Nucleus accumbens (tissue), 56 donors: ENCODE measurements at places on chromosomes 7 and 10.

- DNase-seq: no peak
Measured at GRCh38 chr10:28963539-28964221, 286.4 kb downstream of the BAMBI start.

DNA sequence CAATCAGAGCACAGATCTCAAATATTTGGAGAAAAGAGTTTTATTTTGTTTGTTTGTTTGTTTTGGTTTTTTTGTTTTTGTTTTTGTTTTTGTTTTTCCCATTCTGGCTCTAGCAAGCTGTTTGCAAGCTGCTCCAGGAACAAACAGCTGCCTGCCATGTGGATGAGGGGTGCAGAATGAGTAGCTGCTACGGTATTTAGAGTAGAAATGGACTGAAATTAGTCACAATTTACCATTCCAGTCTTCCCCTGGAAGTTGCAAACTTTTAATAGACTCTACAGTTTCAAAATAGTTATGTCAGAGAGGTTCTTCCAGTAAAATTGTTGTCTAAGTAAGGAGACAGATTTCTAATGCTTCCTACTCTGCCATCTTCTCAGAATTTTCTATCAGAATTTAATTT is 27.1 kb upstream of the TAS2R16 start:
- DNase-seq: no peak

DNA sequence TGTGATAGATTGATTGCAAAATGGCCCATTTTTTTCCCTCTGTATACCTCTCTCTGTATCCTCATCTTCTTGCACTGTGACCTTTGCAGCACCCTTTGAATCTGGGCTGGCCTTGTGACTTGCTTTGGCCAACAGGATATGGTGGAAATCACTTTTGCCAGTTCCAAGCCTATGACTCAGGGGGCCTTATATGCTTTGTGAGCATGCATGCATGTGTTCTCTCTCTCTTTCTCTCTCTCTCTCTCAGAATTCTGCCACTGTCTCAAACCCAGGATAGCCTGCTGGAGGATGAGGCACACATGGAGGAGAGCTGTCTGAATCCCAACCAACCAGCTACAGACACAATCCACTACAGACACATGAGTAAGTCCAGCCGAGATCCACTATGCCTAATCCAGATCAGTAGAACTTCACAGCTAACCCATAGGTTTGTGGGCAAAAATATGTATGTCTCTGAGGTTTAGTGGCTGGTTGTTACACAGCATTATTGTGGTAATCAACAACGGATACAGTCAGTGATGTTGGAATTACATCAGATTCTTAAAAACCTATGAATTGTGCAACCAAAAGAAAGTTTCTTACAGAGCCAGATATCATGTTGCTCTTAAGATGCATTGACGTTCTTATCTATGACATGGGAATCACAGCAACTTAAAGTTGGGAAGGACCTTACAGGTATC is 41.8 kb upstream of the ABCB4 start:
- no peak for DNase-seq

- no peak for DNase-seq
Measured at GRCh38 chr7:94115316-94115715, 111.2 kb upstream of the BET1 start.

DNA sequence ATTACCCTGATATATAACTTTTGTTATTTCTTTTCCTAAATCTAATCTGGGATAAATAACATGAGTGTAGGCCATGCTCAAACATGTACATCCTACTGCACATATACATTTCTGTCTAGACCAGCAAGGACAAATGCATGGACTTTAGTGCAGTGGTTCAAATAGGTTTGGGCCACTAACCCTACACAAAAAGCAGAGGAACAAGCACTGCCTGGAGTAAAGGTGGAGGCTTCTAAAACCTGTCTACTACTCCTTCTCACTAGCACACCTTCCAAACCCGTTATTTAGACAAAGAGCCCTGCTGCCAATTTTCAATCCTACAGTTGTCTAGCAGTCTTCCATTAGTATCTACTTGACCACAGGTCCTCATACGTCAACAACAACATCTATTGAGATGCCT is 34.8 kb downstream of the SGCE start:
- DNase-seq: no peak

DNA sequence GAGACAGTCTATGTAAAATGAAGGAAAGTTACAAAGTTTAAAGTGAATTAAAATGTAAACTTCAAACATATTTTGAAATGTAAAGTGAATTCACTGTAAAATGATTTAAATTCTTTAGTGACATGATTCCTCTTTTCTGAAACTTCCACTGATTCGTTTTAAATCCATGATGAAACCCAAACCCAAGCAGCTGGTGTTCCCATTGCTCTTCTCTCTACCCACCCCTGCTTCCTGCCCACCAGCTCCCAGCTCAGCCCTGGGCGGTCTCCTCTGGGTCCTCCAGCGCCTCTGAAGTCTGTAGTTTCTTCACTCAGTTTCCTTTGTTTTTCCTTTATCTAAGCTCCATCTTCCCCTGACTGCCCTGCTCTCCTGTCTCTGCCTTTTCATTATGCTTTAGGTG is 175.9 kb downstream of the SNX10 start:
- DNase-seq: no peak

DNA sequence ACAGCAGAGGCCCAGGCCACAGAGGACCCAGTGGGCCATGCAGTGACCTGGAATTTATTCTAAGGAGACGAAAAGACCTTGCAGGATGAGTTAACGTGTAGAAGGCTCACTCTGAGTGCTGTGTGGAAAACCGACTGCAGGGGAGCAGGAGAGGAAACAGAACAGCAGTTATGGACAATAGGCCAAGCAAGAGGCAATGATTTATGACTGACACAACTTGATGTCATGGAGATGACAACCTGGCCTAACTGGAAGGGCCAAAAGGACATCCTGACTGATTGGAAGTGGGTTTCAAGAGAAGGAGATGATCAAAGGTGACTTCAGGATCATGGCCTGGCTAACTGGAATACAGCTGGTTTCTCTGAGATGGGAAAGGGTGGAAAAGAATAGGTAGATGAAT is 70.2 kb upstream of the RAPGEF5 start:
- no peak for DNase-seq

DNA sequence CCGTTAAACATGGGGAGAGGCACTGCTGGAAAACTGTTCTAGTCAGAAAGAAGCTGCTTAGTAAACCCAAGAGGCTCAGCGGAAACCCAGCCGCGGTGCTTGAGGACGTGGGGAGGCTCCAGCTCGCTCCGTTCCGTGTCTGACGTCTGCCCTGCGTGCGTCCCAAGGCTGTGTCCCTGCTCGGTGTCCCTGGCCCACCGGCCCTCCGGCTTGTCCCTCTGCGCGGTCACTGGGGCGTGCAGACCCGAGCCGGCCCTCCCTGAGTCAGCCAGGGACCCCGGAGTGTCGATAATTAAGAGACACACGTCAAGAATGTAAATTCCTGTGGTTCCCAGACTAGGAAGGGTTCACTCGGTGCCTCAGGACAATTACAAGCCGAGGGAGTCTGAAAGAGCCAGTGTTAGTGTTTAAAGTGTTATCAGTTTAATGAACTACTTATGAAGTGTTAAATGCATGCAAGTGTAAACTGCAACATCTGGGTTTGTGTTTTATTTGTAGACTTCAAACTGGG is 98.9 kb downstream of the WDR11 start:
- DNase-seq: no peak
